ENCODE measurements at places on chromosomes 5 and 9.

DNA sequence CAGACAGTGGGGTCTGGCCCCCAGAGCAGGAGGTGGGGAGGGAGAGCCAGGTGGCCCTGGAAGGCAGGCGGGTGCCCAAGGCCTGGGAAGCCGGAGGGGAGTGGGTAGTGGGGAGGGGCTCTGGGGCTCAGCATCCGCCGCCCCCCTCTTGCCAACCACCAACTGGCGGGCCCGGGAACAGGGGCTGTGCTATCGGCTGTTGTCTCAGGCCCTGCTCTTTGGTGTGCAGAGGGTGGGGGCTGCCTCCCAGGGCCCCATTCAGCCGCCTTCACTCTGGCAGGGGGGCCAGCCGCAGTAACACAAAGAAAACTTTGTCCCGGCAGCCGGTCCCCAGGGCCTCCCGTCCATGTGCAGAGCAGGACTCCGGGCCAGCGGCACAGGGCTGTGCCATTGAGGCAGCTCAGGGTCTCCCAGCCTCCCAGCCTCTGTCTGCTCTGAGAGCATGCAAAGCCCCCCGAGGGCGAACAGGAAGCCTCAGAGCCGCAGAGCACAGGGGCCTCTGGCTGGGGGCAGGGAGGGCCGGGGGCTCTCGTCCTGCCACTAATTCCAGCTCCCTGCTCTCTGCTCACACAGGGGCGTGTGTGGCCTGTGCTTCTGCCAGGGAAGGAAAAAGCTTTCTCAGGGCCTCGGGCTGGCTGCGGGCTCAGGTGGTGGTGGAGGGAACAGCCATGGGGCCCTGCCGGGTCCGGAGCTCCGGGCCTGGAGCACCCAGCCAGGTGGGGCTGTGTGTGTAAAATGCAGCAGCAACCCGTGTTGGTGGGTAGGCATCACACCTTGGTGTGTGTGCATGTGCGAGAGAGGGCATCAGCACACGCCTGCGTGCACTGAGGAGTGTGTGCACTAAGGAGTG is 54.2 kb upstream of the NOTCH1 start:
- DNase-seq, result peak; percentile 81

DNA sequence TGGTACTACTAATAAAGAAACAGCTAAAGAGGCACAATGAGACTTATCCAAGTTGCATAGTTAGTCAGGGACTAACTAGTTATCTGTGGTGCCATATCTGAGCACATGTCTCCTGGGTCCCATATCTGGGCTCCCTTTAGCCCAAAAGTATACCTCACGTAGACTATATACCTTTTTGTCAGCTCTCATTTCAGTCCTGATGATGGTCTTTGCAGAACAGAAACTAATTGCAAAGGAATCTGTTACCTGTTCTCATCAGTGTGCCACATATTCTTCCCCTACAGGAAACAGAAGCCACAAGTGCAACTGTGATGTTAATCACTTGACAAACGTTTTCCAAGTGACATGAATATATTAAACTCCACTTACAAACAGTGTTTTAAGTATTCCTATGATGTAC is 395.2 kb downstream of the KIAA0825 start:
- DNase-seq, result no peak

GRCh38 chr9:81690251-81690851 is 1.0 kb upstream of the TLE1 start:
- DNase-seq, result no peak

DNA sequence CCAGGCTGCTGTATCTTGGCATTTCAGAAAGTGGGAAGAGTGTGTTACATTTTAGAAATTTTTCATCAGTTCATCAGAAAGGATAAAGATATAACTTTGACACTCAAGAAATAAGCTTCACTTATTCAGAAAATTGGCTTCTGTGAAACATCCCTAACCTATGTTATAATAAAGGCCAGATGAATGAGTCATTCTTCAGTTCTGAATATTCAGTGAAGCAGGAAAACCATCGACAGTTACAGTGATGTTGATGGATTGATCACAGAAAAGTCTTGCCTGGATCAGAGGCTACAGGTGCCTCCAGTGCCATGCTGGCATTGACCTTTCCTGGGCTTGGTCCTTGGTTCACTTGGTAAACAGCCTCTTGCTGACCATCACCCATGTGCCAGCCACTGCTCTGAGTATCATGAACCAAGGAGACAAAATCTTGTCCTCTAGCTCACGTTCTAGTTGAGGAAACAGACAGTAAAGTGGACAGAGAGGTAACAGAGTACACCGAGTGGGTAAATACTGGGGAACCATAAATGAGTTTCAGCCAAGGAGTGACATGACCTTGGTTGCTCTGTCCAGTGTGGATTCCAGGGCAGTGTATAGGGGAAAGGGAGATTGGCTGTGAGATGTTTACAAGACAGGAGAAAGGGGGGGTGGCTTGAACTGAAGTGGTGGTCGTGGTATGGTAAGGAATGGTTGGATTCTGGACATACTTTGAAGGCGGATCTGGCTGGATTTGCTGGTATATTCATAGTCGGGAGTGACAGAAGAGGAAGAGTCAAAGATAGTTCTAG is 98.6 kb downstream of the AMBP start:
- DNase-seq, result no peak

GRCh38 chr5:90807496-90807895 is 248.9 kb downstream of the ADGRV1 start:
- no peak for DNase-seq

- DNase-seq, result no peak
These were observed 14.7 kb downstream of the DIAPH1 start for GRCh38 chr5:141603923-141604717.

GRCh38 chr5:7828269-7828668 is 22.7 kb downstream of the CFAP90 start:
- no peak for DNase-seq

- DNase-seq, result no peak
These were observed 5.9 kb downstream of the EMB start for GRCh38 chr5:50435168-50435567.

- DNase-seq, result peak; percentile 3
These were observed 222.4 kb downstream of the CACNA1B start for GRCh38 chr9:138099803-138100598.

GRCh38 chr9:87346061-87346665 is 151.5 kb upstream of the DAPK1 start:
- DNase-seq, result no peak

- peak; percentile 5 for DNase-seq
These were observed 240.7 kb downstream of the CSNK1G3 start for GRCh38 chr5:123752552-123753179.

- DNase-seq, result no peak
These were observed 9.6 kb upstream of the TOR4A start for GRCh38 chr9:137267933-137268355.

Measured in pons (tissue), 1 donor.